Globus pallidus (tissue), 1 donor: ENCODE measurements at places on chromosomes 2 and 18.

GRCh38 chr2:113079131-113079530, 11.4 kb downstream of the IL1F10 start:
- DNase-seq: no peak

DNA sequence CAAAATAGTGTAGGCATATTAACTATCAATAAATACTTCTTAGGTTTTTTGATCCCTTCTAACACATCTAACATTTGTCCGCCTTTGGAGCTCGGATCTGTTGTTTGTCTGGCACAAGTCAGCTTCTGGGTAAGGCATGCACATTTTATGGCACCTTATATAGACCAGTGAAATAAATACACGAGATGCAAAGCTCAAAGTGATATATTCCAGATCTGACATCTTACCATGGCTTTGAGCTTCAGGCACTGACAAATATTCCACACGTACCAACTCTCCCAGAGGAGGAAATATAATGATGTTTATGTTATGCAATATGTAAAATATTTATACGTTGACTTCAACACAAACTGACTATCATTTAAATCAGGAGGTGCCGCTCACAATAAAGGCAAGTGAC, 430.1 kb upstream of the SMIM21 start:
- no peak for DNase-seq

GRCh38 chr2:3643371-3644245, 14.4 kb upstream of the ALLC start:
- DNase-seq: no peak

DNA sequence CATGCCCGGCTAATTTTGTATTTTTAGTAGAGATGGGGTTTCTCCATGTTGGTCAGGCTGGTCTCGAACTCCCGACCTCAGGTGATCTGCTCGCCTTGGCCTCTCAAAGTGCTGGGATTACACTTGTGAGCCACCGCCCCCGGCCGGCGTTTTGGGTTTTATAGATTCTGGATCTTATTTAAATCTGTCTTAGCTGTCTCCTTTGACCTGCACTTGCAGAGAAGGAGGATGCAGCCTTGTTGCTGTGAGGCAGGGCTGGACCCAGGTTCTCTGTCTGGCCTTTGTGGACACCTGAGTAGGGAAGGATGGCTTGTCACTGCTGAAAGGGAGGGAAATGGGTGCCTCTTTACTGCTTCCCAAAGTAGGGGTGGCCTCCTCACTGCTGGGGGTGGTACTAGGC, 83.0 kb upstream of the HS6ST1 start:
- DNase-seq: no peak

- DNase-seq: no peak
These were observed 84.9 kb downstream of the MRO start for GRCh38 chr18:50734886-50735285.

- no peak for DNase-seq
These were observed 195.1 kb downstream of the EXOC6B start for GRCh38 chr2:72630767-72631166.

GRCh38 chr2:137823196-137823595, 141.1 kb upstream of the HNMT start:
- DNase-seq: no peak

DNA sequence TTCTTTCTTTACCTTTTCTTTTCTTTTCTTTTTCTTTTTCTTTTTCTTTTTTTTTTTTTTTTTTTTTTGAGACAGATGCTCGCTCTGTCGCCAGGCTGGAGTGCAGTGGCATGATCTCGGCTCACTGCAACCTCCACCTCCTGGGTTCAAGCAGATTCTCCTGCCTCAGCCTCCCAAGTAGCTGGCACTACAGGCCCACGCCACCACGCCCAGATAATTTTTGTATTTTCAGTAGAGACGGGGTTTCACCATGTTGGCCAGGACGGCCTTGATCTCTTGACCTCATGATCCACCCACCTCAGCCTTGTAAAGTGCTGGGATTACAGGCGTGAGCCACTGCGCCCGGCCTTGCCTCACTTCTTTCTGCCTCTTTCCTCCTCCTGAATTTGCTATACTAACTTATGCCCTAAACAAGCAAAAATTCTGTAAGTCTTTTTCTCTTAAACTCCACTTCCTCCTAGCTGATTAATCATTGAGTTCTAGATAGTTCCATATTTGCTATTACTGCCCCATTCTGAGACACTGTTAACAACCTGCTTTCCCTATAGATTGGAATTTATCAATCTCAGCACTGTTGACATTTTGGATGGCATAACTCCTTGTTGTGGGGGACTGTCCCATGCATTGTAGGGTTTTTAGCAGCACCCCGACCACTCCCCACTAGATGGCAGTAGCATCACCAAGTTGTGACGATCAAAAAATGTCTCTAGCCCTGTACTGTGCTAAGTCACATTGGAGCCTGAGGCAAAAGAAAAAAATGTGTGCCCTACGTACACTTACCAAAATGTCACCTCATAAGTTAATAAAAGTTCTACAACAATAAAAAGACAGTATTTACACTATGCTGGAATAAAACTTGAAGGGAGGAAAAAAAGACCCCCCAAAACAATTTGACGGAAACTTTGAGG, 16.4 kb upstream of the THADA start:
- peak; percentile 71 for DNase-seq

DNA sequence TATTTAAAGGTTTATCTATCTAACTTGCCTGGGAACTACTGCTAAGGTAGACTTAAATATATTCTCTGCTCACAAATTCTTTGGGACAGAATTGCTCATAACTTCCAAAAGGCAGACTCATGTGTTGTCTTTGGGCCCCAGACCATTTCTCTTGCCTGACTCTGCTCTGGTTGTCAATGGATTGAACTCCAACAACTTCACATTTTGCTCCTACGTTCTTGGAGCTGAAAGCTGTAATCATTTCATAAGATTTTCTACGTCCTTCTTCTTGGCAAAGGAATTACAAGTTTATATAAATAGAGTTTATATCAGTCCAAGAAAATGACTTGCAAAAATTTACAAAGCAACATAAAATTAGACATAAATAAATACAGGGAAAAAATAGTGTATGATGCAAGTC, 32.9 kb upstream of the PPM1B start:
- no peak for DNase-seq

- DNase-seq: no peak
These were observed 3.0 kb downstream of the ATIC start for GRCh38 chr2:215314896-215315295.

DNA sequence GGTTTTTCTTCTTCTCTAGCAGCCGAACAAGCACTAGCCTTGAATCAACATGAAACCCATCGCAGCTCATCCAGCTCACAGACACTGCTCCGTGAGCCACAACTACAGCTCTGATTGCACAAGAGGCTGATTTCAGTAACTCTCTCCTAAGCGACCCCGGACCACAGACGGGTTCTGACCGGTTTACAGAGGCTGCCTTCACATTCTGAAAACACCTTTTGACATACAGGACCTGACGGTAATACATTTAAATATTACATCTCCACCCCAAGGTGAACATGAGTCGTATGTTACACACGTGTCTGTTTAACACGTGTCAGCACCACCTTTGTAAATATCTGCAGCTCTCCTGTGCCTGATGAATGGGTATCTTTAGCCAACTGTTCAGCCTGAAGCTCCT, 120.7 kb downstream of the TMEM18 start:
- DNase-seq: no peak

GRCh38 chr2:111222204-111222866, 101.6 kb downstream of the BCL2L11 start:
- DNase-seq: no peak

GRCh38 chr2:45769056-45769455, 117.6 kb downstream of the PRKCE start:
- no peak for DNase-seq

- no peak for DNase-seq
These were observed 80.8 kb upstream of the COL5A2 start for GRCh38 chr2:189260361-189260814.

DNA sequence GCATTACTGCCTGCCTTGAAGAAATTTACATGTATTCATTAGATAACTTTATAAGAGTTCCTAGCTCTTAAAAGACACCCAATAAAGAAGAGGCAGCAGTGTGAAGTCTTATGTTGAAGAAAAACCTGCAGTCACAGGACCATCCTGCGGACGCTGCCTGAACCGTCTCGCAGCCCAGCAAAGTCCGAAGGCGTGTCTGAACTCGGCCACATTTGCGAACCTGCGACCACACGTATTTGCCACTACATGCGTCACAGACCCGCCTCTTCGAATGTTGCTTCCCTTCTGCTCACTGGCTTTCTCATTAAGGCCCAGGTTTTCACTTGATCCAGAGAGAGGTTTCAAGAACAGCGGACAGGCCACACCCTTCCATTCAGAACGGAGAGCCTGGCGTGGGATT, 41.2 kb downstream of the CNGA3 start:
- DNase-seq: no peak

DNA sequence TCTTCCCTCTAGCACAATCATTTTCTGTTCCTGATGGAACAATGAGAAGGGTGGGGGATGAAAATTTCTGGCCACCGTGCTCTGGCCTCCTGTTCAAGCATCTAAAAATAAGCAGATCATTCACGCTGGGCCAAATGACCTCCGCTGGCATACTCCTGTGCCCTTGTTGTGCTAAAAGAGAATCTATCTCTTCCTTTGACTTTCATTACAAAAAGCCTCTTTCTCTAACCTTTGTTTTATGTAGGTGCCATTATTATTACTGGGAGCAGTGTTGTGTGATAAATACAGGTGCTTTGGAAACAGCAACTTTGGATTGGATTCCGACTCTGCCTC, 44.6 kb upstream of the B3GNT2 start:
- no peak for DNase-seq

- DNase-seq: peak; percentile 74
These were observed 44.6 kb downstream of the GORASP2 start for GRCh38 chr2:170973492-170974303.

- no peak for DNase-seq
These were observed 19.1 kb upstream of the MC4R start for GRCh38 chr18:60391571-60392226.

DNA sequence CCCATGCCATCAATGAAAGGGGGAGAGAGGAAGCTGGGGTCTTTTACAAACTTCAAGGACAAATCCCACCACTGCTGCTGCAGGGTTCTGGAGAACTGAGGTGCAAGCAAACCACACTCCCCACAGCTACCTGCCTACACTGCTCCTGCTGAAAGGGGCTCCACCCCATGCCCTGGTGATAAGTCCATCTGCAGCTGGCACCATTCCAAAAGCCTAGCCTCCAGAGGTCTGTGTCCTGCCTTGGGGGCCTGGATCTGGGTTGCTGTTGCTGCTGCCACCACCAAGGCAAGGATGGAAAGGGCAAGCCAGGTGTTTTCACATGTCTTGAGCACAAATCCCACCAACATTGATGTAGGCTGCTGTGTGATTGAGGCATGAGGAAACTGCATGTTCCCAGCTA, 97.4 kb upstream of the UBE2E3 start:
- no peak for DNase-seq

GRCh38 chr18:54647176-54647575, 56.1 kb downstream of the DYNAP start:
- DNase-seq: no peak

DNA sequence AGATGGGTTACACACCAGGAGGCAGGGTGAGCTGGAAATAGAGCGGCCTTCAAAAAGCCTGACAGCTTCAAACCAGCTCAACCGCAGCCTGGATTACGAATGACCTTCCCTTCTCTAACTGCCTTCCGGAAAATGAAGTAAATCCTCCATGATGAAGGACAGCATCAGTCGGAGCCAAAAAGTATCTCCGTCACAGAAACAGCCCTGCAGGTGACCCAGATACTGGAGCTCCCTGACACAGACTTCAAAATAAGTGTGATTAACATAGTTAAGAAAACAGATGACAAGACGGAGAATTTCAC, 10.3 kb upstream of the CIB4 start:
- no peak for DNase-seq

DNA sequence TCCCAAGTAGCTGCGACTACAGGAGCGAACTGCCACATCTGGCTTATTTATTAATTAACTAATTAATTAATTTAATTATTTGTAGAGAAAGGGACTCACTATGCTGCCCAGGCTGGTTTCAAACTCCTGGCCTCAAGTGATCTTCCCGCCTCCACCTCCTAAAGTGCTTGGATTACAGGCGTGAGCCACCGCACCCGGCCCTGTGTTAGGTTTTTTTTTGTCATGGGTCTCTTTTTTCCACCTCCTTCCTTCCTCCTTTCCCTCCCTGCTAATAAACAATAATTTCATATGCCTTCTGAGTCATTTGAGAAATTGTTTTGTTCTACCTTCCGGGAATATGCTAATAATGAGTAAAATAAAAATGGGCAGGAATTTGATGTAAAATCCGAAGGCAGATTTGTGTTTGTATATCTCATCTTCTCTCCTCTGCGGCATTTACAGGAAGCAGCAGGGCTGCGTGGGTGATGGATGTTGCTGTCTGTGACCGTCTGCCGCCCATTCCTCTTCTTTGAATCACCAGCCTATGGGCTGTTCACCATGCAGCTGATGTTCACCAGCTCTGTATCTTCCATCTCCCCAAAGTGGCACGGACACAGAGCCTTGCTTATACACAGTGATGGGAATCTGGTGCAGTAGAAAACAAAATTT, 89.9 kb downstream of the ACSL3 start:
- DNase-seq: no peak

GRCh38 chr18:13530879-13531387, 195.4 kb downstream of the FAM210A start:
- peak; percentile 82 for DNase-seq

GRCh38 chr2:202609381-202610145, 25.2 kb upstream of the FAM117B start:
- DNase-seq: no peak

GRCh38 chr2:120697471-120697870, 38.2 kb upstream of the GLI2 start:
- no peak for DNase-seq
